ENCODE measurements at places on chromosomes 4 and X.

DNA sequence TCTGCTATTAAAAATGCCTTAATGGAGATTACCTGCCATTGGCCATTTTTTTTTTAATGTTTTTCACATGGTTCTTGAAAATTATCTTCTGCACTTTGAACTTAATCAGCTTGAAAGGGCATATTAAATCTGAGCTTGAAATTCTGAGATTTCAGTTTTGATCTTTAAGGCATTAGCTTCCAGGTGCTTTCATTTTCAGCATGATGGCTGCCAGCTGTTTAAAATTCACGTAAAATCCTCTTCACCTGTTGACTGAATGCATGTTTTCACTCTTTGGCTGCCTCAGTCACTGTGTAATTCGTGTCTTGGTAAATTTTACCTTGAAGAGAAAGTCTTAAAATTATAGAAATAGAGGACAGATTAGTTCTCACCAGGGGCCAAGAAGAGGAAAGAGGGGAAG lies 39.6 kb downstream of the SMAD1 start:
- DNase-seq = no peak

GRCh38 chr4:40199999-40200874 lies 3.4 kb downstream of the RHOH start:
- DNase-seq = no peak

GRCh38 chr4:15368856-15369255 lies 59.0 kb upstream of the C1QTNF7 start:
- no peak for DNase-seq

GRCh38 chr4:78556665-78557064 lies 5.1 kb downstream of the ANXA3 start:
- no peak for DNase-seq

GRCh38 chr4:8556341-8557150 lies 23.6 kb upstream of the GPR78 start:
- DNase-seq = no peak

DNA sequence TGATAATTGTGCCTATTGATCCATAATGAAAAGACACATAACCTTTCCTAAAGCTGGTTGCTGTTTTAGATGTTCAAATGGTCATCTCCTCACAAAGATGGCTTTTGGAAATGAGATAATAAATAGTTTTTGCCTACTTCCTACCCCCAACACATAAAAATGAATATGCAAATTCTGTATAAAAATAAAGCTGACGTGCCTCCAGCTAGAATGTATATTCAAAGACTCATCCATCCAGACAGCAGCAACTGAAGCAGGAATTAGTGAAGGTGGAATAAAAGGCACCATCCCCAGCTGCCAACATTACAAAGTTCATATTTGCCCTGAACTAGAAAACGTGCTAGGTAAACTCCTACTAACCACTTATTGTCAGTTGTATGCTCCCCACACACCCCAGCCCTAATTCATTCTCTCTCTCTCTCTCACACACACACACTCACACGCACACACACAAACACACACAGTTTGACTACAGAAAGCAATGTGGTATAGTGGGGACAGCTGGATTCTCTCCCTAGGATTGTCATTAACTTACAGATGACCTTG lies 53.6 kb downstream of the PCDH19 start:
- no peak for DNase-seq

GRCh38 chr4:27198246-27198645 lies 337.6 kb downstream of the STIM2 start:
- DNase-seq = no peak

DNA sequence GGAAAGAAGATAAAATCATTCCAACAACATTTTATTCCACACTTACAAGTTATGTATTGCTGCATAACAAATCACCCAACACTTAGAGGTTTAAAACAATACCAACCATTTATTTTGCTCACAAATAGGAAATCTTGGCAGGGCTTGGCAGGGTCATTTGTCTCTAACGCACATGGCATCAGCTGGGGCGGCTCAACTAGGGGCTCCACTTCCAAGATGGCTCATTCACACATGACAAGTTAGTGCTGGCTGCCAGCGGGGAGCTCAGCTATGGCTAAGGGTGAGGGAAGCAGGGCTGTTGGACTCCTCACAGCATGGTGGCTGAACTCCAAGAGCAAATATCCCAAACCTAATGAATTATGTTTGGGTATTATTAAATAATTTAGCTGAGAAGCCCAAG lies 377.0 kb downstream of the ZNF674 start:
- no peak for DNase-seq

DNA sequence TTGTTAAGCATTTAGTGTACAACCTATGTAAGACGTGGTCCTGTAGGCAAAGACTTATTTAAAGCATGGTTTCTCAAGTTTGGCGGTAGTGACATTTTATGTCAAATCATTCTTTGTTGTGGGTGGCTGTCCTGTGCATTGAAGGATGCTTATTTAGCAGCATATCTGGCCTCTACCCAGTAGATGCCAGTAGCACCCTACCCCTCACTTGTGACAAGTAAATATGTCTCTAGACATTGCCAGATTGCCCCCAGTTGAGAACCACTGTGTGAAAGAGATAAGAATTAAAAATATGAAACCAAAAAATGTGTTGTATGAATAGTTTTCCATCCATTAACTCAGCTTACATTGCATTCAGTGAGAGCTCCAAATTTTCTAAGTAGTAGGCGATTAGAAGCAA lies 25.5 kb downstream of the MMAA start:
- DNase-seq = no peak

DNA sequence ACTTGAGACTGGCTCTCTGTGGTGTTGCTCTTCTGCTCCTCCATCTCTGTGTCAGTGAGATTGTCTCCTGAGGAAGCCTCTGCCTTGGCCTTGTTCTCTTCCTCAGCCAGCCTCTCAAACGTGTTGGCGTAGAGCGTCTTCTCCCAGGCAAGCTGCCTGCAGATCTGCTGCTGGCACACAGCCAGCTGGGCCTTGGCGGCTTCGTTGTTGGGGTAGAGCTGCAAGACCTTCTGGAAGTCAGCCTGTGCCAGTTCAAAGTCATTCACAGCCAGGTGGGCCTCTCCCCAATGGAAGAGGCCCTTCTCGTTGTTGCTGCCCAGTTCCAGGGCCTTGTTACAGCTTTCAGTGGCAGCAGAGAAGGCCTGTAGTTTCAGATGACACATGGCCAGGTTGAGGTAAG lies 159.1 kb downstream of the NDST3 start:
- DNase-seq = no peak

- DNase-seq = no peak
Observed at GRCh38 chr4:181948839-181949382, 294.3 kb upstream of the TENM3 start.

Measured in substantia nigra (tissue), 51 donors.